ENCODE measurements at places on chromosomes 2 and 18.

GRCh38 chr2:97742381-97742847, 29.0 kb downstream of the ZAP70 start:
- no peak for DNase-seq

- DNase-seq, result no peak
These were observed 188.9 kb downstream of the C1D start for GRCh38 chr2:67873916-67874315.

DNA sequence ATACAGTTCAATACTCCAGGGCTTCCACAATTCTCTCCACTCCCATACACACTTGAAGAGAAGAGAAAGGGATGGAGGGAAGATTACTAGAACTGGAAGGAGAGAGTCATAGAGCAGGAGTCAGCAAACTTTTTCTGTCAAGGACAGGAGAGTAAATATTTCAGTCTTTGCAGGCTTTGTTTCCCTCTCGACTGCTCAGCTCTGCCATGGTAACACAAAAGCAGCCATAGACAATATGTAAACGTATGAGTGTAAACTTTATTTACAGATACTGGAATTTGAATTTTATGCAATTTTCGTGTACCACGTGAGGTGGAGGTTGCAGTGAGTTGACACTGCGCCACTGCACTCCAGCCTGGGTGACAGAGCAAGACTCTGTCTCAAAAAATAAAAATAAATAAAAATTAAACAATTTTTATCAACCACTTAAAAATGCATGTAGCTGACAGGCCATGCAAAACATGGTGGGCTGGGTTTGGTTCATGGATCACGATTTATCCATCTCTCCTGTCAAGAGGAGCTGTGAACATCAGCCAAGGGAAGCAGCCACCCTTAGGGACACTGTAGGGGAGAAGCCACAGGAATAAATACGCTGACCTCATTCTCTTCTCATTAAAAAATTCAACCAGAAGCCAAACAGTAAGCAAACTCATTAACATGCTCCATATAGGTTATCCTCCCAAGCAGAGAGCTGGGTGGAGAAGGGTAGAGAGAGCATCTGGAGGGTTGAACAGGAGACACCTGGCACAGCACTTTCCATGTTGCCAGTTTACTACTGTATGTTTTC, 266.4 kb upstream of the FN1 start:
- DNase-seq, result no peak

DNA sequence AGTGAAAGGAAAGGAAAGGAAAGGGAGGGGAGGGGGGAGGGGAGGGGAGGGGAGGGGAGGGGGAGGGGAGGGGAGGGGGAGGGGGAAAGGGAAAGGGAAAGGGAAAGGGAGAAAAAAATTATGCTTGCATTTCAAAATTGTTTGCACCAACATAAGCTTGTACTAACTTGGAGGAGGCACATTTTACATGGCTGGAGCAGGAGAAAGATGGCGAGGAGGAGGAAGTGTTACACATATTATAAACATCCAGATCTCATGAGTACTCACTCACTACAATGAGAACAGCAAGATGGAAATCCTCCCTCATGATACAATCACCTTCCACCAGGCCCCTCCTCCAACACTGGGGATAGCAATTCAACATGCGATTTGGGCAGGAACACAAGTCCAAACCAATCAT, 660.2 kb upstream of the CDH2 start:
- no peak for DNase-seq

- peak; percentile 87 for DNase-seq
These were observed 152.5 kb downstream of the TSN start for GRCh38 chr2:121907928-121908327.

- no peak for DNase-seq
These were observed 114.9 kb upstream of the RAB27B start for GRCh38 chr18:54713386-54713785.

GRCh38 chr2:99648178-99648844, 158.5 kb upstream of the REV1 start:
- no peak for DNase-seq

- no peak for DNase-seq
These were observed 1.8 kb downstream of the GYPC start for GRCh38 chr2:126657636-126658318.

- no peak for DNase-seq
These were observed 716.8 kb downstream of the SUCLG1 start for GRCh38 chr2:83742117-83742782.

- no peak for DNase-seq
These were observed 86.2 kb upstream of the FIGN start for GRCh38 chr2:163822033-163822432.

DNA sequence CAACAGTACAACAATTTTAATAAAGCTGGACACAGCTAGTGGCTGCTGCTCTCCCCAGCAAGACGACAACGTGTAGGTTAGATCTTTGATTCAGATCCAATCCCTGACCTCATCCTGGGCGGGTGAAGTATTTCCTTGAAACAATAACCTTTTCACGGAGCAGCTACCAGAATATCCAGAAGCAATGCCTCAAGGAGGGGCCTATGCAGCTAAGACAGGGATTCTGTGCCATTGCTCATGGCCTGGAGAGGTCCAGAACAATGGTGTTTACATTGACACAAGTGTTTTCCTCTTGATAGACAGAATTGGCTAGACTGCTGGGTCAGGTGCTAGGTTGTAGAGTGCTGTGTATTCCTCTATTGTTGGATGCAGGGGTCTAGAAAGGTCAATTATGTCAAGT, 520.1 kb downstream of the BCL11A start:
- DNase-seq, result no peak

GRCh38 chr2:205563646-205564045, 118.7 kb upstream of the NRP2 start:
- DNase-seq, result no peak

GRCh38 chr18:50651334-50651733, 91.4 kb downstream of the MAPK4 start:
- DNase-seq, result no peak

DNA sequence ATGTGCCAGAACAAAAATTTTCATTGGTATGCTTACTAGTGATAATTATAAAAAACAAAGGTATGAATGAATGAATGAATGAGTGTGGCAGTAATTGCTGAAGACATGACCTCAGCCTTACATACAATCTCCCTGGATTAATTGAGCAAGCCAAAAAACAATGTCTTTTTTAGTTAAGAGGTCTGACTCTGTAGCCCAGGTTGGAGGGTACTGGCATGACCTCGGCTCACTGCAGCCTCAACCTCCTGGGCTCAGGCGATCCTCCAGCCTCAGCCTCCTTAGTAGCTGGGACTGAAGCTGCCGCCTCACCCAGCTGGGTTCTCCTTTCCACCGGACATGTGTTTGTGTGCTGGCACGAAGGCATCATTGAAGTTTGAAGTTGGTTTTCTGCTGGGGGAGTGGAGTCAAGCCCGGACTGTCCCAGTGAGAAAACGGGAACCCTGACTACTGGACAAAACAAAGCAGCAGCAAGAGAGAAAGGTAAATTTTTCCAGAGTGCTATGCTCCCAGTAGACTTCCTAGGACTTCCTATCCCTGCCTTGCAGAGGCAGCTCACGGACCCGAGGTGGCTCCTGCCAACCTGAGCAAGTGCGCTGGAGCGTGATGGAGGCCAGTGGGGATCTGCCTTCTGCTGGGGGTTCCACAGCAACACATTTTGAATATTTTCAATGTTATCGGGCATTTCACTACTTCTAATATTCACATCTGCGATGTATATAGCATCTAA, 6.4 kb upstream of the IMP4 start:
- DNase-seq, result no peak

- no peak for DNase-seq
These were observed 44.7 kb downstream of the CTIF start for GRCh38 chr18:48583573-48583972.

DNA sequence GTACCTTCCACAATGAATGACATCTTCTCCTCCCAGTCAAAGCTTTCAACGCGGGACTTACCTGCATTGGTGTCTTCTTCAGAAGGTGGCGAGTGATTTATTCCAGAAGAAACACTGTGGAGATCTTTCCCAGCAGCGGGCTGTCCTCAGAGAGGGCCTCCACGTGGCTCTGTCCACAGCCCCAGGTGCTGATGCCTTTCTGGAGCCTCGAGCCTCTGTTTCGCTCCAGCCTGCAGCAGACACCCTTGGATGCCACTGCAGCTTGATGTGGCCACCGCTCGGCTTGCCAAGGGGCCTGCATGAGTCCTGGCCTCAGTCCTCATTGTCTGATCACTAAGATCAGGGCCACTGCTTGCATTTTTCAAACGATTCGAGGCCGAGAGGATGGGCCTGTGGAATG, 46.6 kb upstream of the GALR1 start:
- no peak for DNase-seq

DNA sequence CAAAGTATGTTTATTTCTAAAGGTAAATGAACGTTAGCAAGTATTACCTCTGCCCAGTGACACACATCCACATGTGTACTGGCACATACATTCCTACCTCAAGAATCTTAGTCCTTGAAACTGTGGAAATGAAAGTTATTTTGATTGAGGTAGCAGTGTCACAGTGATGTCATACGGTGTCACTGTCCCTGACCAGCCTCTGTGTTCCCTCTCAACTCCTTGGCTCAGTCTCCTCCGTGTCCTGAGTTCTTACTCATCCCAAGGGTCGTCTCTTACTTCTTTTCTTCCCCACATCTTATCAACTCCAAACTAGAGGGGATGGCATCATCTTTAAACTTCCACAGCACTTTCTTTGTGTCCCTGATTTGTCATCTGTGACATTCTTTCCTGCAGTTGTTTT, 3.3 kb downstream of the NCK2 start:
- DNase-seq, result no peak

- no peak for DNase-seq
These were observed 34.2 kb upstream of the PRLH start for GRCh38 chr2:237532160-237532559.

DNA sequence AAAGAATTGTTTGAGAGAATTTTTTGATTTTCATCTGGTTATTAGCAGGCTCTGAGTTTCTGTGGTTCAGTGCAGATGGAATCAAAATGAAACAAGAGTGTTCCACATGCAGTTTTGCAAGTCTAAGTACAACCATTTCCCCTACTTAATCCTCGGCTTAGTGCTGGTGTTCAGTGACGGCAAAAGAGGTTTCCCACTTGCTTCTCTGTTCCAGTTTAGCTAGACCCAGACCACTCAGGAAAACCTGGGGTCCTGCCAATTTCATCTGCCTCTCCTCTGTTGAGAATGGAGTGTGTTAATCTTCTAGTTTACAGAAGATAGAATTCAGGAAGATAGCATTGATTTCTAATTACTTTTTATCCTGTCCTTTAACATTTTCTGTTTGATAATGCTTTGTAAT, 996.2 kb upstream of the FANCL start:
- DNase-seq, result no peak

DNA sequence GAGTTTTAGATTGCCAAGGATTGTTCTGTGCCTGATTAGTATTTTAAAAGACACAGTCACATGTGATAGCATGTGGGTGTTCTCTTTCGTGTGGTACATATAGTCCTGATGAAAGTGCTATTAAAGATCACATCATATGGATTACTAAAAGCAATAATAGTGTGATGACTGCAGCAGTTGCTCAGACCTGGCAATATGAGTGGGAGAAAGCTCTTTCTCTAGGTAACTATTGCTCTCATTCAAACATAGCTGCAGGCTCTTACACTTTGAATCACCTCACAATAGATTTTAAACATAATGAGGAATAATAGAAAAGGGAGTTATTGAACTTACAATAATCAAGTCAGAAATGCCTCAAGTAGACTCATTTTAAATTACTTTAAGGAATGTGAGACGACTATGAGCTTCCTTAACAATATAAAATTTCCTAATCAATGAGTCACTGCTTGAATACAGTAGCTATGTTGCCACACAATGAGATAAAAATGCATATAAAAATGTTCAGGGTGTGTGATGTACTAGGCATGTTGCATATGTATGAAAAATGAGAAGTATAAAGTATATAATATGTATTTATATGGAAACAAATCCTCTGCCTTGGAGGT, 452.1 kb downstream of the TMX3 start:
- DNase-seq, result no peak

GRCh38 chr2:190858817-190859216, 21.8 kb upstream of the GLS start:
- DNase-seq, result no peak

- DNase-seq, result no peak
These were observed 42.0 kb downstream of the FAM161A start for GRCh38 chr2:61811821-61812220.

GRCh38 chr2:73089270-73090030, 17.9 kb upstream of the SFXN5 start:
- no peak for DNase-seq

DNA sequence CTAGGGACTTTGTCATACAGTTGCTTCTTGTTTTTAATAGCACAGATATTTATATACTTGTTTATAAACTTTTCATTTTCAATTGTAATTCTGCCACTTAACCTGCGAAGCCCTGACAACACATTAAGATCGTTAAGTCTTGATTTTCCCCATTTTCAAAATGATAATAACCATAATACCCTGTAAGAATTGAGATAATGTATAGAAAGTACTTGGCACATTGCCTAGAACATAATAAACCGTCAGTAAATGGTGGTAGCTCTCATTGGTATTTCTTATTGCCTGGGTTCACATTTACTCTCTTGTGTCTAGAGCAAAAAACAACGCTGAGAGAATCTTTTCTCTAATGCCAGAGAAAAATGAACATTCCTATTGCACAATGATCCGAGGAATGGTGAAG, 18.6 kb downstream of the PTCD3 start:
- DNase-seq, result no peak

- no peak for DNase-seq
These were observed 1160.1 kb downstream of the RPIA start for GRCh38 chr2:89851583-89851905.

DNA sequence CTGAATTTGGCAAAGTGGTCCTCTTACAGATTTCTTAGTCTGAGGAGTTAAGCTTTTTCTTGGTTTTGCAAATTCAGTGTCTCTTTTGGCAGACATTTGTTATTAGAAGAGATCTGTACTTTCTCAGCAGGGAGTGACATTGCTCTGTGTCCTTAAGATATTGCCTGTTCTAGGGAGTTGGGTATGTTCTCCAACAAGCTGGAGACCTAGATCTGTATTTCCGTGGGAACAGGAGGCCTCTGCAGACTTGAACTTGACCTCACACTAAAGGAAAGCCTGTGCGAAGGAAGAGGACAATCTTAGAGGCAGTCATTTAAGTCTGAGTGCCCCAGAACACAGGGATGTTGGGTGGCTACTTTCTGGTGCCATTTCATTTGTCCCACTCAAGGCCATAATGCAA, 107.0 kb upstream of the ATP8B1 start:
- no peak for DNase-seq

- DNase-seq, result no peak
These were observed 197.4 kb downstream of the SNTG2 start for GRCh38 chr2:1147873-1148612.

- DNase-seq, result no peak
These were observed 65.5 kb downstream of the CABLES1 start for GRCh38 chr18:23200756-23201155.

All from NCI-H2171 (cell line).